Thoracic aorta (tissue), 2 donors: ENCODE measurements at places on chromosomes 1 and 21.

DNA sequence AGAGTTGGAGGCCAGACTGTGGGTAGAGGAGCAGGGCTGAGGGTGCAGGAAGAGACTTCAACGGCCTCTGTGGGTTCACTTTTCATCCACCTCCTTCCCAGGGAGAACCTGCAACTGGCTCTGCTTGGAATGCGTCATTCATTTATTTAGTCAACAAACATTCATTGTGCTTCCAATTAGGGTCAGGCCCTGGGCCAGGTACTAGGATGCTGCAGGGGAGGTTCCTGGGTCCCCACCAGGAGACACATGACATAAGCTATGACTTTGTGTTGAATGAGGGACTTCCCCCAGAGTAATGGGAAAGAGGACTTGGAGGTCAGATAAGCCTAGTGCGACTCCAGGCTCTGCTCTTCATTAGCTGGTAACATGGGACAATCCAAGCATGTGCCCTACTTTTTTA lies 46.3 kb upstream of the RPL11 start:
- H3K27me3 ChIP-seq = no peaks in the 10 kb centered on the region
- no peak for DNase-seq
- H3K4me3 ChIP-seq = no peak overlapping the region
- H3K27ac ChIP-seq = no peak overlapping the region
- H3K36me3 ChIP-seq = no peaks in the 10 kb centered on the region

- H3K4me3 ChIP-seq = no peak overlapping the region
- H3K36me3 ChIP-seq = no peaks in the 10 kb centered on the region
- H3K4me1 ChIP-seq = no peaks in the 10 kb centered on the region
- DNase-seq = no peak
- no peaks in the 10 kb centered on the region for H3K27me3 ChIP-seq
These were observed 27.8 kb upstream of the LRRC3 start for GRCh38 chr21:44427241-44428120.

DNA sequence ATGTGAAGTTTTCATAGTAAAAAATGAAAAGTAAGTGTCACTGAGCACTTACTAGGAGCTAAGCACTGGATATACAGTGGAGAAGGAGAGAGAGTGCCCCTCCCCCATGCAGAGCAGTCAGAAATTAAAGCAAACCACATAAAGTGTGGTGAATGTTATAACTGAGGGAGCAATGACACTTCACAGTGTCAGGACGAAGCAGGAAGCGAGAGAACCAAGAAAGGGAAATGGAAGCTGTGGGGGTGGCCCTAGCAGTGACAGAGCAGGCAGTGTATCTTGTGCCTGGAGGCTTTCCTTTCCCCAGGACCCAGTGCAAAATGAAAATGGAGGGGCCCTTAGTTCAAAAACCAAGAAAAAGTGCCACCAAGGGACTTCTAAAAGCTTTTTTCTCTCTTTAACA lies 21.5 kb upstream of the RCAN3 start:
- no peak overlapping the region for H3K4me3 ChIP-seq
- H3K36me3 ChIP-seq = no peaks in the 10 kb centered on the region

GRCh38 chr1:115135681-115136080 lies 46.4 kb upstream of the TSPAN2 start:
- H3K27ac ChIP-seq = peak overlapping the region; percentile 98
- H3K4me1 ChIP-seq = peaks cover 43% of the 10 kb centered on the region
- H3K27me3 ChIP-seq = no peaks in the 10 kb centered on the region
- H3K36me3 ChIP-seq = no peaks in the 10 kb centered on the region

DNA sequence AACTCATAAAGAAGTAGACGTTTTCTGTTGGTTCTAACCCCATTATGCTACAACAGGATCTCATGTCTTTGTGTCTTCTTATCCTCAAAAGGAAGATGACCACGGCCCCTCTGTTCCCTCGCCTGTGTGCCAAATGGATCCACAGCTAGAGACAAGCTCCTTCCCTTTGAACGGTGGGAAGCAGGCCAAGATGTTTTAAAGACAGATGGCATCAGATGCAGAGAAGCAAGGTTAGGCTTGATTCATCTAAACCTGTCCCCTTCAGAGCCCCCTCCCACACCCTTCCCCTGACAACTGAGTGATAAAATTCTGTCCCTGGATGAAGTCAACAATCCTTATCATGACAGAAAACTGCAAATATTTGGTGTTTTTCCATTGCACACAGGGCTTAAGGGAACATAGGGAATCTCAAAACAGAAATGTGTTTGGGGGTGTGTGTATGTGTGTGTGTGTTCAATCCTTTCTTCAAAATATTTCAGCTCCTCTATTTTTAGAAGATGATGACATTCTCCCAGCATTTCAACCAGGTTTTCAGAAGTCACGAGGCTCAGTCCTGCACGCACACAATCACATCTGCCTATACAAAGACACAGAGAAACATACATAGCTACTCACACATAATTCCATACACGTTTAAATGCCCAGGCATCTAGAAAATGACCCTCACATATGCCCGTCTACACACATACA lies 27.8 kb upstream of the FMOD start:
- H3K4me3 ChIP-seq = no peak overlapping the region
- no peak for DNase-seq

- DNase-seq = no peak
- no peak overlapping the region for H3K27ac ChIP-seq
- no peaks in the 10 kb centered on the region for H3K4me1 ChIP-seq
- H3K27me3 ChIP-seq = no peaks in the 10 kb centered on the region
These were observed 226.2 kb downstream of the AJAP1 start for GRCh38 chr1:4880626-4881025.

DNA sequence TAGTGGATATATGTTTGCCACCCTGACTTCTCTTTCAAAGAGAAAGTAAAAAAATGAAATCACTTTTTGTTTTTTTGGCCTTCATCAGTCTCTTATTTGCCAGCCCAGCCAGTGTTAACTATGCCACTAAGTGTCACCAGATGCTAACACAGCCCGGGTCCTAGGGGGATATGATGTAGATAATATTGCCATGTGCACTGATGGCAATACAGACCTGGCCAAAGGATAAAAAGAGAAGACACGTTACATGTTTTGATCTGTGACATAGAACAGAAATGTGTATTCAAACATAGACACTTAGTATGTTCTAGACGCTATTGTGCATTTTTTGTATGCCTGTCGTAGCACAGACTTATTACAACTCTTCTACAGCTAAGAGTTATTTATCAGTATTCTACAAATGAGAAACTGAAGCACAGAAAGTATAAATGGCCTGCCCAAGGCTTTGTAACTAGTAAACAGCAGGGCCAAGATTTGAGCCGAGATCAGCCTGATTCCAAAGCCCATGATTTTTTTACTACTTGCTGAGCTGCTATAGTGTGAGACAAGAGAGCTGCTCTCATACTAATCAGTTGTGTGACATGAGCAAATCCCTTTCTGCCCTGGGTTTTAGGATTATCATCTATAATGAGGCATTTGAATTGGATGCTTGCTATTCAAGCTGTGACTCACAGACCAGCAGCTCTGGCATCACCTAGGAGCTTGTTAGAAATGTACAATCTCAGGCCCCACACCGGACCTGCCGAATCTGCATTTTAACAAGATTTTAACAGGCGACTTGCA lies 6.3 kb downstream of the LRRC53 start:
- H3K36me3 ChIP-seq = no peaks in the 10 kb centered on the region
- H3K27ac ChIP-seq = no peak overlapping the region
- H3K27me3 ChIP-seq = no peaks in the 10 kb centered on the region
- no peak overlapping the region for H3K4me3 ChIP-seq

- H3K27me3 ChIP-seq = no peaks in the 10 kb centered on the region
- no peak for DNase-seq
- no peaks in the 10 kb centered on the region for H3K36me3 ChIP-seq
- H3K4me3 ChIP-seq = no peak overlapping the region
- no peak overlapping the region for H3K27ac ChIP-seq
- no peaks in the 10 kb centered on the region for H3K4me1 ChIP-seq
These were observed 14.3 kb downstream of the TMEM35B start for GRCh38 chr1:34970829-34971228.

- DNase-seq = no peak
- no peaks in the 10 kb centered on the region for H3K36me3 ChIP-seq
- no peaks in the 10 kb centered on the region for H3K27me3 ChIP-seq
- peaks cover 3% of the 10 kb centered on the region for H3K4me1 ChIP-seq
- no peak overlapping the region for H3K4me3 ChIP-seq
- no peak overlapping the region for H3K27ac ChIP-seq
These were observed 183.5 kb upstream of the DPYD start for GRCh38 chr1:98104289-98104688.

GRCh38 chr1:52632732-52633290 lies at the start of gene SHISAL2A:
Gene SHISAL2A, plus strand, starts transcription at chr1:52633168. Its CDS starts 326 bp downstream, at chr1:52633494.
- no peak within 1 kb of the TSS for H3K27ac ChIP-seq
- H3K27me3 ChIP-seq = no peaks in the 10 kb centered on the region
- no peak for DNase-seq
- no peaks in the 10 kb centered on the region for H3K4me1 ChIP-seq
- no peaks in the 10 kb centered on the region for H3K36me3 ChIP-seq
- peak within 1 kb of the TSS; percentile 74 for H3K4me3 ChIP-seq

- peak overlapping the region; percentile 81 for H3K4me3 ChIP-seq
- no peak for DNase-seq
- H3K27ac ChIP-seq = no peak overlapping the region
- peaks cover 36% of the 10 kb centered on the region for H3K4me1 ChIP-seq
- no peaks in the 10 kb centered on the region for H3K36me3 ChIP-seq
These were observed 2.1 kb downstream of the TAF5L start for GRCh38 chr1:229623838-229624237.

DNA sequence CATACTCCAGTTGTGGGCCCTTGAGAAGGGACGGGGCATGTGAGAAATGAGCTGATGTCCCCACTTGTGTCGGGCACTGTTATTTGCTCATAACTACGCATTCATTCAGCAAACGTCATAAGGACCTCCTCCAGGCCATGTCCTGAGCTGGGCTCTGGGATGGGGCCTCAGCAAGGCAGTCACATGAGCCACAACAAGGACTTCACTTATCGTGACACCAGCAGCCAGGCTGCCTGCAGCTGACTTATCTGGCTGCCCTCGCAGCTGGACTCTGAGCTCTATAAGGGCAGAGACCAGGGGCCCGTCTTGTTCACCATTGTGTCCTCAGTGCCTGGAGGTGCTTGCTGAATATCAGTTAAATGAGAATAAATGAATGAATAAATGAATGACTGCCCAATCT lies 37.5 kb upstream of the GRIK3 start:
- DNase-seq = no peak
- H3K36me3 ChIP-seq = no peaks in the 10 kb centered on the region
- no peak overlapping the region for H3K4me3 ChIP-seq
- H3K4me1 ChIP-seq = no peaks in the 10 kb centered on the region
- no peaks in the 10 kb centered on the region for H3K27me3 ChIP-seq

DNA sequence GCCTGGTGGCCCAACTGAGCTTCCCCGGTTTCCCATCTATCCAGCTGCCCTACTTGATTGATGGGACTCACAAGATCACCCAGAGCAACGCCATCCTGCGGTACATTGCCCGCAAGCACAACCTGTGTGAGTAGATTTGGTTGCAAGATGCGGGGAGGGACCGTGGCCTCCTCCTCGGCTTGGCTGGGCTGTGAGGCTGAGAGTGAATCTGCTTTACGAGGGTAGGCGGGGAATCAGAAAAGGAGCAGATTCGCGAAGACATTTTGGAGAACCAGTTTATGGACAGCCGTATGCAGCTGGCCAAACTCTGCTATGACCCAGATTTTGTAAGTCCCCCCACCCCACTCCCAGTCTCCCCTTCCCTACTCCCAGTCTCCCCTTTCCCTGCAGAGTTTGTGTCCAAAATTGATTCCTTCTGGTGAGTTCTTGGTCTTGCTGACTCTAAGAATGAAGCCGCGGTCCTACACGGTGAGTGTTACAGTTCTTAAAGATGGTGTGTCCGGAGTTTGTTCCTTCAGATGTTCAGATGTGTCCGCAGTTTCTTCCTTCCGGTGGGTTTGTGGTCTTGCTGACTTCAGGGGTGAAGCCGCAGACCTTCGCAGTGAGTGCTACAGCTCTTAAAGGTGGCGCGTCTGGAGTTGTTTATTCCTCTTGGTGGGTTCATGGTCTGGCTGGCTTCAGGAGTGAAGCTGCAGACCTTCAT lies 1.5 kb downstream of the GSTM2 start:
- no peak for DNase-seq
- no peaks in the 10 kb centered on the region for H3K27me3 ChIP-seq
- peaks cover 6% of the 10 kb centered on the region for H3K4me1 ChIP-seq
- peaks cover 5% of the 10 kb centered on the region for H3K36me3 ChIP-seq

DNA sequence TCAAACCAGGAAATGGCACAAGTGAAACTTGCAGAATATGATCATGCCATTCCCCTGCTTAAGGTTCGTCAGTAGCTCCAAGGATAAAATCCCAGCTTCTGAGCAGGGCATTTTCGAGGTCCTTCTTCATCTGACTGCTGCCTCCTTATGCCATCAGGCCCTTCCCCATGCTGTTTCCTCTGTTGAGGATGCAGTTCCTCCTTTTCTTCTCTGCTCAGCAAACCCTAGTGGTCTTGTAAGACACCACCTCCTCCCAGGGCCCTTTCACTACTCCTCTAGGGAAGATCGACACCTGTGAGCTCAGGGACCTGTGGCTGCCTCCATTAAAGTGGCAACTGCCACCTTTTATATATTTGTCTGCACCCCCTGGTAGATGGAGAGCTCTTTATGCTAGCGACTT lies 62.1 kb upstream of the JUN start:
- H3K27me3 ChIP-seq = no peaks in the 10 kb centered on the region
- no peak overlapping the region for H3K27ac ChIP-seq
- no peak overlapping the region for H3K4me3 ChIP-seq
- H3K4me1 ChIP-seq = peaks cover 4% of the 10 kb centered on the region
- DNase-seq = no peak

DNA sequence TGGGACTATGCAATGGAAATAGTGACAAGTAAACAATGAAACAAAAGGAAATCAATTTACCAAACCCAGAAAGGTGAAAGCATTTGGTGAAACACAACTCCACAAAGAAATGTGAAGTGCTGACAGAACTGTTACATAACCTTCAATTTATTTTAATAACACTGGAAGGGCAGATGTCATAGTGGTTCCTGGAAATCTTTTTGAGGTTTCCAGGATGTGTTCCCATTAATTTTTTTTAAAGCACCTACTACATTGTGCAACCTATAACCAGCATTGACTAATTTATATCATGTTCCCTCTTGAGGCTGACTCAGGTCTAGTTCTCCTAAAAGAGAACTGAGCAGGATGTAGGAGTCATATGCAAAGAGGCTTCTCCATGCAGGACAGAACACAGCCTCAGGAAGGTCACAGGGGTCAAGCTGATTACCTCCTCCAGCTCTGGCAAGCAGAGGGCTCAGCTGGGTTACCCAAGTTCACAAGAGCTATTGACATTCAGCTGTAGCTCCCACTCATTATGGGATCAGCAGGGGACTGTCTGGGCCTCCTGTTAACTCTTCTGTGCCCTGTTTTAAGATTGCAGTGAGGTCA lies 157.1 kb upstream of the NRIP1 start:
- no peaks in the 10 kb centered on the region for H3K36me3 ChIP-seq
- no peak overlapping the region for H3K27ac ChIP-seq
- H3K4me3 ChIP-seq = no peak overlapping the region
- H3K27me3 ChIP-seq = no peaks in the 10 kb centered on the region
- H3K4me1 ChIP-seq = no peaks in the 10 kb centered on the region

DNA sequence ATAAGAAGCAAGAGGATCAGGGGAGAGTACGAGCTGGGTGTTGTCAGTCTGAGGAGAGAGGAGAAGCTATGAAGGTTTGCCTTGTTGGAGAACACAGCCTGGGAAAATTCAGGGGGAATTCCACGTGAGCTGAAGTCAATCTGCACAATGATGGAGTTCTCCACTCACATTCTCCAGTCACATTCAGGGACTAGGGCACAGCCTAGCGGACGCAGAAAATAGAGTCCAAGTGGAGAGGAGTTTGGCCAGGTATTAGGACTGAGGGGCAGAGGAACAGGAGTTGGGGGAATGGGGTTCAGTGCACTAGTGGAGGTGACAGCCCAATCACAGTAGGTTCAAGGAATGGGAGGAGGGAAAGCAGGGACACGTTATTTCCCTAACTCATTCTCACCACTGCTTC lies 124.0 kb downstream of the KCNH1 start:
- no peak overlapping the region for H3K4me3 ChIP-seq
- no peak overlapping the region for H3K27ac ChIP-seq
- no peak for DNase-seq
- no peaks in the 10 kb centered on the region for H3K36me3 ChIP-seq
- H3K4me1 ChIP-seq = no peaks in the 10 kb centered on the region
